ENCODE measurements at places on chromosomes 2 and 18. TPM values are rescaled to one million over a fixed set of nuclear protein-coding genes. Genes with fewer than 3 reads are reported as not detected.

GRCh38 chr2:119706221-119706620 is 27.2 kb downstream of the TMEM177 start:
- no peak for DNase-seq

- no peak for DNase-seq
These were observed 85.5 kb downstream of the TGFA start for GRCh38 chr2:70467831-70468779.

GRCh38 chr18:58842978-58843687 is 21.5 kb upstream of the ZNF532 start:
- DNase-seq = no peak

PAX8 gene
- total RNA-seq = 0.49 TPM

- no peak for DNase-seq
These were observed 16.3 kb upstream of the ATOH8 start for GRCh38 chr2:85737481-85737880.

AKAIN1 gene
- total RNA-seq = not detected

- no peak for DNase-seq
These were observed 40.3 kb upstream of the PROKR1 start for GRCh38 chr2:68603059-68603458.

DNA sequence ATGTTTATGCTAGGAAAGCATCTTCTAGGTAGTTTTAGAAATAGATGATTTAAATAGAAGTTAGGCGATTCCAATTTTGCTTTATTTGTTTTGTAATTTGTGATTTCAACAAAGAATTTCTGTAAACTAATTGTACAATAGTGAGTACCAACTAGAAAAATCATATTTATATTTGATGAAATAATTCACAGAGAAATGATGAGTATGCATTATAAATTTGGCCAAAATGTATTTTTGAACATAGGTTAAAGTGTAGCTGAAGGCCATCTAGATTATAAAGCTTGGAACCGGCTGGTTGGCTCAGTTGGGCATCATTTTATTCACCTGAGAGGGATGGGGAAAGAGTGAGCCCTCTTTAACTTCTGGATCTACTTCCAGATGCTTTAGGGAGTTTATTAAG is 50.4 kb downstream of the GPD2 start:
- DNase-seq = no peak

DNA sequence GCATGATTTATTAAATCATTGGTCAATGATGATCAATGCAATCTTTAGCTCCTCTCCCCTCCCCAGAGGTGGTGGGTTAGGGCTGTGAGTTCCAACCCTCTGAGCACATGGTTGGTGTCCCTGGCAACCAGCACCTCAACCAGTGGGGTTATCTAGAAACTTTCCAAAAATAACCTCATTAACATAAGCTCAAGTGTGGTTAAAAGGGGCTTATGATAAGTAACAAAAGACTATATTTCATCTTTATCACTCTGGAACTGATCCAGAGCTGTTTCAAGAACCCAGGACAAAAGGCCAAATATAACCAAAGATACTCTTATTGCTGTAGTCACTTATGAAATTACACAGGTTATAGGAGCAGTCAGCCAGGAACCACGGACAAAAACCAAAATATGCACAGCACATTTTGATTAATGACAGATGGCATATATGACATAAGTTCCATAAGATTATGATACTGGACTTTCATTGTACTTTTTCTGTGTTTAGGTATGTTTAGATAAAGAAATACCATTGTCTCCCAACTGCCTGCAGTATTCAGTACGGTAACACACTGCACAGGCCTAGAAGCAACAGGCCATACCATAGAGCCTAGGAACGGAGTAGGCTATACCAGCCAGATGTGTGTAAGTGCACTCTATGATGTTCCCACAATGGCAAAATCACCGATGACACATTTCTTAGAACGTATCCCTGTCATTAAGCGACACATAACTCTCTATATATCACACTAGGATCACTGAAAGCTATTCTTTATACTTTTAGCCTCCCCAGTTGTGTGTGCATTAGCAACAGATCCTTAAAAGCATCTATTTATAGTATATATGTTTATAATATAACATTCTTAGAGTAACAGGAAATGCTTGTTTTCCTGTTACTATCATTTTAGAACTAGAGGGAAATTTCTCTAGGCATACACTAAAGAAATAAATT is 31.9 kb downstream of the KIDINS220 start:
- no peak for DNase-seq

GRCh38 chr2:174281736-174282135 is 33.4 kb upstream of the OLA1 start:
- no peak for DNase-seq

DNA sequence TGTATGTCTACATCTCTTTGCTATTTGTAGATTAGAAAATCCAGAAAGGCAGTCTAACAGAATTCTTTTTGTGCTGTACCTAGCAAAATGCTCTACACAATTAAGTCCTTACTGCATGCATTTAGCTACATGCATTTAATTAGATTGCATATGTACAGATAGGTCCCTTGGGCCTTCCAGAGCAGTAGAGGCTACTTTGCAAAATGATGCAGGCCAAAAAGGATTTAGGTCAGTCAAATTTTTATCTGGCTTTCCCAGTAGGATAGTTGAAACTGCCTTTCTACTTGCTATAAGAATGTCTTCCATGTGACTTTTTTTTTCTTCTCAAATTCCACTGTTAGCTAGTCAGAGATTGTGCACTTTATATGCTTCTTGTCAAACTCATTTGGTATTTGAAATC is 19.3 kb downstream of the GALNT13 start:
- DNase-seq = no peak

DNA sequence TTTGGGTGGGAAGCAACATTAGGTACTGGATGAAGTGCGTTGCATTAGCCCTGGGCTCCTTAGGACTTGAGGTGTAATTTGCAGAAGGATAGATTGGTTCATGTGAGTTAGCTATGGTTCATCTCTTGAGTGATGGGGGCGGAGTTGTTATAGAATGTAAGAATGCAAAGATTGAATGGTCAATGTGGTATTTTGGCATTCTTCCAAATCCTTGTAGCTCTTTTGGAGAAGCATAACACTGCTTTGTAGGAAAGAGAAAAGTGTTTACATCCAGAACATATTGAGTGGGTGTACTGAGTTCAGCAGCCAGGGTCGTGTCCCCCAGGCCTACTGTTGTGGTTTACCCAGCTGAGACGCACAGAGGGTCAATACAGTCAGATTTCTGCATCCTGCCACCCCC is 173.5 kb downstream of the FMNL2 start:
- DNase-seq = no peak

- DNase-seq = peak; percentile 64
These were observed 24.4 kb downstream of the ZNF892 start for GRCh38 chr2:95231723-95232122.

- no peak for DNase-seq
These were observed 242.7 kb downstream of the DPP10 start for GRCh38 chr2:114685102-114685501.

RIT2 gene
- not detected for total RNA-seq

BCL11A gene
- total RNA-seq = 2.3 TPM

DNA sequence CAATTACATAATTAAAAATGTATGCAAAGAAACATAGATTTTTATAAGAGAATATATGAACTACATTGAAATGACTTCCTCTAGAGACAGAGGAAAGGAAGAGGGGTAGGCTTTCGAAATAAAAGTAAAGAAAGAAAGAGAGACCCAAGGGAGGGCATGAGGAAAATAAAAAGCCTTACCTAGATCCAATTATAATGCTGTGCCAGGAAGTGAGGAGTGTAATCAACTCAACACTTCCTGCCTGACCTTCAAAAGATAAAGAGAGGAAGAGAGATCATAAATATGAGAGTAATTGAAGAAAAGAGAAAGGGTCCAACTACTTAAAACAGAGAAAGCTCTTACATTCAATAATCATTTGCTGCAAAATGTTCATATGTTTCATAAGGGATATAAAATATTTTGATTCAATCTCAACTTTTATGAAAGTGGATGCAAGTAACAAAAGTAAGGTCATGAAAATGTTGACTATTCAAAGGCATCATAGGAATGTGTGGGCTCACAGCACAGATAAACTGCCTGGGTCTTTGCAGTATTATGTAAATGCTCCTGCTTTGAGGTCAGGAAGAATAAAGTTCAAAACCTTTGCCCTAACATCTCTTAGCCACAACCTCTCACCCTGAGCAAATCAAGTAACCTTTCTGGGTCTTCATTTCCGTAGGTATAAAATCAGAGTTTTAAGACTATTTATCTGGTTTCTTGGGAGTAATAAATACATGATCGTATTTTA is 1237.7 kb downstream of the LRP1B start:
- DNase-seq = no peak

DNA sequence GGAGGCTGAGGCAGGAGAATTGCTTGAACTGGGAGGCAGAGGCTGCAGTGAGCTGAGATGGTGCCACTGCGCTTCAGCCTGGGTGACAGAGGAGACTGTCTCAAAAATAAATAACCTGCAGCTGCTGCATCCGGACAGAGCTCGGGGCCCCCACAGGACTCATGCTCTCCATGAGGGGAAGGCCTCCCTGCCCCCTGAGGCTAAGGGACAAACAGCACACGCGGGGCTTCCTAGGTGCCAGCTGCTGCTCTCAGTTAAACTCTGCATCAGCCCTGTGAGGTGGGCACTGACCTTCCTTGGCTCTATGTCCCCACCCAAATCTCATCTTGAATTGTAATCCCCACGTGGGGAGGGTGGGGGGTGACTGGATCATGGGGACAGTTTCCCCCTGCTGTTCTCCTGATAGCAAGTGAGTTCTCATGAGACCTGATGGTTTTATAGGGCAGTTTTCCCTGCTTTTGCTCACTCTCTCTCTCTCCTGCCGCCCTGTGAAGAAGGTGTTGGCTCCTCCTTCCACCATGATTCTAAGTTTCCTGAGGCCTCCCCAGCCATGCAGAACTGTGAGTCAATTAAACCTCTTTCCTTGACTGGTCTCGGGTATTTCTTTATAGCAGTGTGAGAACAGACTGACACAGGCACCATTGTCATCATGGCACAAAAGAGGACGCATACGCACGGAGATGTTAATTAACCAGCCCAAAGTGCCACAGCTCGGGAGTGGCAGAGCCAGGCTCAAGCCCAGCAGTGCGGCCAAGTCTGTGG is 49.9 kb upstream of the TAF1B start:
- no peak for DNase-seq

DNA sequence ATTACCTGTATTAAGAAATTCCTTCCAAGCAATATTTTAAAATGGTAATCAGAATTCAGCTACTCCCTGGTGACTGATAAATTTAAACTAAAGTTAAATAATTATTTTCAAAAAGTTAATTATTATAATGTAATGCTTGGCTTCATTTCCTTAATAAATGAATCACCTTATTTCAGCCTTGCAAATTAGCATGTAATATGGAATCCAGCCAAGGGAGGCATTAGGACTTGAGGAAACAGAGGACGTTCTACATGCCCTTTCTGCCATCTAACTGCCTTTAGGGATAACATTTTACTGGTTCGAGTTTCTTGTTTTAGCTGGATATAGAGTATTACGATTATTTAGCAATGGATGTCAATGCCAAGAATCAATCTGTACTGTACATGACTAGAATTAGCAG is 636.3 kb downstream of the TSN start:
- no peak for DNase-seq

DNA sequence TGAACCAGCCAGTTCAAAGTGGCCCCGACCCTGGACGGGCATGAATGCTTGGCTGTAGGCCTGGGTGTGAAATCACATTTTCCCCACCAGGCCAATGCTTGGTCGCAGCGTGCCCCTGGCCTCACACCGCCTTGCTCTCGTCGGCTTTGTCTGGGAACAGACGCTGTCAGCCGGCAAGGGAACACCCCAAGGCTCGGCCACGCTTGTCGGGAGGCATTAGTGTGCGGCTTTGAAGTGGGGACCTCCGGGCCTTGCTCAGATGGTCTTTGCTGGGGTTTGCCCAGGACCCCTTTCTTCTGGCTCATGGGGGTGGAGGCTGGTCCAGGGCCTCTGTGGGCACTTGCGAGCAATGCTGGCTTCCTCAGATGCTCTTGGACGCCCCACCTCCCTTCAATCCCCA is 79.1 kb downstream of the INHBB start:
- no peak for DNase-seq

- DNase-seq = no peak
These were observed 59.0 kb downstream of the MOGAT1 start for GRCh38 chr2:222730366-222730999.

IL18RAP gene
- total RNA-seq = not detected

DNA sequence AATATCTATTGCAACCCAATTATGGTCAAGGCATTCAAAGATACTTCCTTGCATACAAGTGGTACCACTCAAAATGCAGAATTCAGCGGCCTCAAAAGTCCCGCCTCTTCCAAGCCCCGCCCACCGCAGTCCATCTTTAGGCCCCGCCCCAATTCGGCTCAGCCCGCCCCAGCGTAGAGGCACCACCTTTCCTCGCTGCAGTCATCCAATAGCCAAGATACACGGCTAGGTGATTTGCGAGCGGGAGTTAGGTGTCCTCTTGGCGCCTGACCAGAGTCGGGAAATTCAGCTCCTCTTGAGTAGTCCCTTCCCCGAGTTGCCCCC is 431 bp upstream of the SEC11C start:
- peak; percentile 90 for DNase-seq

- peak; percentile 51 for DNase-seq
These were observed at the start of gene FBLN7 for GRCh38 chr2:112138159-112139032. FBLN7 (plus strand) TSS chr2:112138385; CDS start chr2:112138656, 271 bp downstream.

OTOS gene
- not detected for total RNA-seq

GRCh38 chr2:199469514-199470360 is 12.0 kb upstream of the SATB2 start:
- no peak for DNase-seq

- DNase-seq = no peak
These were observed 152.9 kb downstream of the FAM124B start for GRCh38 chr2:224248944-224249371.

DNA sequence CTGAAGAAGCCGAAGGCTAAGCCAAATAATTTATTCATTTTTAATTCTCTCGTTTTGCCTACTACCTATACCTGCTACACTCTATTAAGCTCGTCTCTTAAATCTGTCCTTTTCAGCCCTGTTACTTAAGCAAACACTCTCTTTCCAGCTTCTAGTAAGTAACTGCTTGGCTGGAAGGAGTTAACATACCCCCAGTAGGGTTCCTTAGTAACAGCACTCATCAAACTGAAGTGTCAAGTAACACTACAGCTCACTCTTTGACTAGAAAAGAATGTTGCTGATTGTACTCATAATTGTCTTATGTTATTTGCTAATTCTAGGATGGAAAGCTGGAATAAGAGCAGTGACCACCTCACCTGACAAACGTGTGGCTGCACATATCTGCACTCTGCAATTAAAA is 120.0 kb upstream of the SCN7A start:
- DNase-seq = no peak

- DNase-seq = no peak
These were observed 17.9 kb upstream of the SFXN5 start for GRCh38 chr2:73089270-73090030.

GRCh38 chr2:36633470-36634092 is 35.6 kb upstream of the FEZ2 start:
- DNase-seq = no peak

DNA sequence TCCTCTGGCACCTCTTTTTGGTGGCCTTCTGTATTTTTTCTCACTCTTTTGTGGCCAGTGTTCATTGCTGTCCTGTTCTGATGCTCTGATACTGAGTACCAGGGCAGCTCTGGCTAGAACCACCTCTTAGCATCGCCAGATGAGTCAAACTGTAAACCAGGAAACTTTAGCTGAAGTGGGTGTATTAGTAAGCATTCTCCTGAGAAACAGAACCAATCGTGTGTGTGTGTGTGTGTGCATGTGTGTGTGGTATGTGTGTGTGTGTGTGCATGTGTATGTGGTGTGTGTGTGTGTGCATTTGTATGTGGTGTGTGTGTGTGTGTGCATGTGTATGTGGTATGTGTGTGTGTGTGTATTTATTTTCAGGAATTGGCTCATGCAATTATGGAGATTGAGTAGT is 166.3 kb upstream of the SKOR2 start:
- no peak for DNase-seq

All from neural crest cell (in vitro differentiated cells).